T-helper 1 cell (primary cell): ENCODE measurements at places on chromosomes 11 and 22.

GRCh38 chr11:130706572-130706971 lies 209.7 kb downstream of the SNX19 start:
- DNase-seq = no peak

- DNase-seq = peak; percentile 68
These were observed 5.3 kb upstream of the LRRN4CL start for GRCh38 chr11:62694455-62695167.

- no peak for DNase-seq
These were observed 1491.9 kb downstream of the TBC1D22A start for GRCh38 chr22:48254311-48254873.

- DNase-seq = no peak
These were observed 79.9 kb upstream of the GRIK4 start for GRCh38 chr11:120431633-120432032.

- no peak for DNase-seq
These were observed 46.7 kb downstream of the CLTCL1 start for GRCh38 chr22:19244600-19245352.

- DNase-seq = no peak
These were observed 129.7 kb downstream of the SNX19 start for GRCh38 chr11:130786586-130786985.

DNA sequence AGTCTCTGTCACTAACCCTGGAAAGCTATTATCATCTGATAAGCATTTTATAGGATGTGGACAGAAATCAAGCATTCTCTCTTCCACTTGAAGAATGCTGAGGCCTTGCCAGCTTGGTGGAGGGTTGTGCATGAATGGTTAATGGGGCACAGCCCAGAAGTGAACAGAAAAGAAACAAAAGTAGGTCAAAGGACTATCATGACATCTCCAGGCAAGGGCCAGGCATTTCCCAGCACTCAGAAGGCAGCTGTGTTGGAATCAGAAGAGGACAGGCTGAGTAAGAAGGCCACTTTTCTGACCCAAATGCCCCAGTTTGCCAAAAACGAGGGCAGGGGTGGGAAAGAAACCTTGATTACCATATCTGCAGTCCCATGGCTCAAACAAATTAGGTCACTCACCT lies 12.4 kb downstream of the TENM4 start:
- DNase-seq = no peak

DNA sequence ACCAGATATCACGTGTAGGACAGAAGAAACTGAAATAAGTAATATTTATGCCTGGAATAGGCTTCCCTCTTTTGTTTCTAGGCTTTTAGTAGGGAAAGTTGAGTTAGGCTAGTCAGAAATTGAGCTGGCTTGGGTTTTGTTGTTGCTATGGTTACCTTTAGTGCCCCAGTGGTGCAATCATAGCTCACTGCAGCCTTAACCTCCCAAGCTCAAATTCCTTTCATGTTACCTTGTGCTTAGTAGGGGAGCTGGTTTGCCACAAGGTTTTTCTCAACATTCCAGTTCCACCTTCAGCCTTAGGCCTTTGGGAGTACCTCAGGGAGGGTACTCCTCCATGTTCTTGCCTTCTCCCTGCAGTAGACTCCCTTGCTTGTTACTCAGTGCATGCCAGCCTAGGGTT lies 69.1 kb upstream of the SUSD2 start:
- no peak for DNase-seq

DNA sequence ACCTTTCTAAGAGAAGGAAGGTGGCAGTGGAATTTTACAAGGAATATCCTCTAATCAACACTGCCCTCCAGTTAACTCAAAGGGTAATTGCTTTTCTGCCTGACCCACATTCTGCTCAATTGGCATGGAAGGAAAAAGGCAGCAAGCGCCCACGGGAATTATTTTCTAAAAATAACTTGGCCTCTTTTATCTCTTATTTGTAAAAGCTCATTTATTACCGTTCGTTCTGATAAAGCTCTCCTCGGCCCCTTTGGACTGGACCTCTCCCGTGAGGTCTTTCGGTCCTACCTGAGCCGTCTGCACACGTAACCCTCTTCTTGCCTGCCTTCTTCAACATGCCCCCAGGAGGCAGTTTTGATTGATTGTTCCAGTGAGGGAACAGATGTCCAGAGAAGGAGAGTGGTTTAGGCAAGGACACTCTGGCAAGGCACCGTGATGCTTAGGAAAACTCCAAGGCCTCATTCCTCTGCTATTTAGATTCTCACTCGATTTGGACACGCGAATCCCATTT lies 53.2 kb upstream of the CRTAM start:
- DNase-seq = no peak

DNA sequence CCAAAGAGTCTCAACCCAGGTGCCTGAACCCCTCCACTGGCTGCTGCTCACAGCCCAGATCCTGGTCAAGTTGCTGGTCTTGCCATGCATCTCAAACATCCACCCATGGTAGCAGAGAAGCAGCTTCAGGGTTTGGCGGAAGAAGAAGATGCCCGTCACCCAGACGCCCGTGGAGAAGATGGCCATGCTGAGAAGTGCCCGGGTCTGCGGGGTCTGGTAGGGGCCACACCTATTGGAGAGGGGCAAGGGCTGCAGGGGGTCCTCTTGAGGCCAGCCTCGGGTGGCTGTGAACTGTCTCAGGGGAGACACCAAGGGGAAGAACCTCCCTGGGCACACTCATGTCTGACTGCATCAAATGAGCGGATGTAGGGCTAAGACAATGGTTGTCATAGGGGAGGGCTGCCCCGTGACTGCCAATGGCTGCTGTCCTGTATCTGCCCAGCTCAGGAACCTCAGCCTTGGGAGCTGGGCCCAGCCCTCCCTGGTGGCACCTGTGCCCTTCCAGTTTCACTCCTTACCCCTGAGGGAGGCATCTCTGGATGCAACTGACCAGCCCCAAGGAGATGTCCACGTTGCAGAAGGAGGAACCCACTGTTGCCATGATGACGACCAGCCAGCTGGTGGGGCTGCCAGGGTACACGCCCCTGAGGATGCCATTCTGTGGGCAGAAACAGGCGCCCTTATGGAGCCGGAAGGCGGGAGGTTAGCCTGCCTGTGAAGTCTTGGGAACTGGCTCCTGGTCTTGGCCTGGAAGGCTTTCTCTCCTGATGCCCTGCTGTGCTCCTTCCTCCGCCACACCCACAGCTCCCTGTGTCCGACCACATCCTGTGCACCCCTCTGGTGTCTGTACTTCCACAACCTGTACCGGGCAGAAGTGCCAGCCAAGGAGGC lies 1.2 kb downstream of the CPT1B start:
- no peak for DNase-seq

GRCh38 chr11:22763166-22763565 lies 66.4 kb downstream of the SVIP start:
- no peak for DNase-seq

GRCh38 chr22:28918550-28919271 lies 35.3 kb downstream of the ZNRF3 start:
- DNase-seq = no peak

DNA sequence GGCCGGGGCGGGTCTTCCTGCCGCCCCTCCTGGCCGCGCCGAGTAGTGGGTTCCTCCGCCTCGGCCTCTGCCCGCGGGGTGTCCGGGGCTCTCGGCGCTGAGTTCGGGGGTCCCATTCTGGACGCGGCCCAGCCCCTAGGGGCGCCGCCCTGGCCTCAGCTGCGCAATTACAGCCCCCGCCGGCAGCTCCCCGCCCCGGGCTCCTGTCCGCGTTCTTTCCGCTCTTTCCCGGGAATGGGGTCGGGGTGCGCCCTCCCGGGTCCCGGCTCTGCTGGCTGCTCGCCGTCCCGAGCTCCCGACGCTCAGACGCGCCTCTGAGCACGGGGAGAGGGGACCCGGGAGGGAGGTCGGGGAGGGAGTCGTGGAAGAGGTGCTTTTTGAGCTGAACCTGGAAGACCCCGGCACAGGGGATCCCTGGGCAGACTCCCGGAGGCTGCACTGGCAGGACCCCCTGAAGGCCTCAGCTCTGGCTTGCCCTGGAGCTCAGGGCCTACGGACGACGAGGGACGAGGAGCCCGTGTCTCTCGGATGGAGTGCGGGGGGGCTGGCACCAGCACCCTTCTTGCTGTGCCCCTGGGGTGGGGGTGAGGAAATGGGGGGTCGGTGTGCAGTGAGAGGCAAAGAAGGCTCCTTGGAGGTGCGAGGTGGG lies 558 bp downstream of the TSPAN4 start:
- DNase-seq = no peak

GRCh38 chr11:73889019-73889418 lies 12.2 kb downstream of the PAAF1 start:
- no peak for DNase-seq

DNA sequence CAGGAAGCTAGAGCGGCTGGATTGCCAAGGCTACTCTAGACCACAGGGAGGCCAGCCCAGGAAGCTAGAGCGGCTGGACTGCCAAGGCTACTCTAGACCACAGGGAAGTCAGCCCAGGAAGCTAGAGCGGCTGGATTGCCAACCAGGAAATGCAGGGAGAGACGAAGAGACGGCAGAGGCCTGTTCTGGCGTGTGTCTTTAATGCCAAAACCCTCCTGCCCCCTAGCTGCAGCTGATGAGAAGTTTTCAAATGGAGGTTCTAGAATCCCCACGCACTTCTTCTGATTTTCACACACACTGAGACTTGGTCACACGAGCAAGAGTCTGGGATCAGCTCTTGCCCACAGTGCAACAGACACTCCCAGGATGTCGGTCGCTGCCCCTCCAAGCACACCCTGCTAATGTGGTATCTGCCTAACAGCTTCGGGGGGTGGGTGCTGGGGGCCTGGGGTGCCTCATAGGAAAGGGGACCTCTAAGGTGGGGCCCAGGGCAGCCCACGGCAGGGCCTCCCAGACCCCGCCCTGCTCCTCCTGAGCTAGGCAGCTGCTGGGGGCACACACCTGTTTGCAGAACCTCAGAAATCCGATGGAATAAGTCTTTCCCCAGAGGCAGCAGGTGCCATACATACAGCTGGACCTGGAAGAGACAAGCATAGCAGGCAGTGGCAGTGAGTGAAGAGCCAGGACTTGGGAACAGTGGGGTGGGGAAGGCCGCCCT lies 28.5 kb downstream of the MAFF start:
- no peak for DNase-seq

- DNase-seq = no peak
These were observed 8.6 kb downstream of the IGHMBP2 start for GRCh38 chr11:68912254-68912653.

DNA sequence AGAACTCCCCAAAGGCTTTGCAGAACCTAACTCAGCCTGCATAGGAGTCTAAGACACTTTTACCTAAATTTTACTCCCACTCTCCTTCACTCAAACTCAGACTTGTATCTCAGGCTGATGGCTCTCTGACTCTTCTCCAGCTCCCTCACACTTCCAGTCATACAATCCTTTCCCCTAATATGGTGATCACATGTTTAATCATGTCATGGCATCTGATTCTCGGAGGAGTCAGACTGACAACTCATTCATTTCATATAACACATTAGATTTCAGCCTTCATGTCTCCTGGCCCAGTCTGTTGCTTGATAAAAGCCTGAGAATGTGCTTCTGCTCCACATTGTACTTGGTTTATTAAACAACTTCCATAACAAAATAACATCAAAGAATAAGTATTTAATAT lies 1503.9 kb upstream of the TENM4 start:
- no peak for DNase-seq
